Activated naive CD8-positive, alpha-beta T cell treated with anti-CD3 and anti-CD28 coated beads, Interleukin-2, amount 50 U/mL, for 16 hours (primary cell): ENCODE measurements at places on chromosomes 6 and 20.

DNA sequence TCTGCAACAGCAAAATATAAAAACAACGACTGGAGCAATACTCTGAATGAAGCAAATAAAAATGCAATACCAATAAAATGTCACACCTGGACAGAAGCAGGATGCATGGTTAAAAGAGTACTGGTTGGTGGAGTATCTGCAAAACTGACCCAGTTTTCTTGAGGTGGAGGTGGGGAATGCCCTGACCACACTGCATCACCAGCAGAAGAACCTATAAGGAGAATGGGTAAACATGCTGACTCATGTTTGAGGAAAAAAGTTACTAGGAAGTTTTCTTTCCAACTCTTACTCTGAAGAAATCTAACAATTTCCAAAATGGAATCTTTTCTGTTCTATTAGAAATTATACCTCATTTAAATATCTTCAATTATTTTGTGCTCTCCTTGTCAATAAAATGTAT lies 43.6 kb downstream of the REPS1 start:
- no peak for DNase-seq

GRCh38 chr20:59007665-59008511 lies 834 bp upstream of the CTSZ start:
- no peak for DNase-seq

GRCh38 chr6:97231911-97232310 lies 51.1 kb downstream of the MMS22L start:
- DNase-seq: no peak

DNA sequence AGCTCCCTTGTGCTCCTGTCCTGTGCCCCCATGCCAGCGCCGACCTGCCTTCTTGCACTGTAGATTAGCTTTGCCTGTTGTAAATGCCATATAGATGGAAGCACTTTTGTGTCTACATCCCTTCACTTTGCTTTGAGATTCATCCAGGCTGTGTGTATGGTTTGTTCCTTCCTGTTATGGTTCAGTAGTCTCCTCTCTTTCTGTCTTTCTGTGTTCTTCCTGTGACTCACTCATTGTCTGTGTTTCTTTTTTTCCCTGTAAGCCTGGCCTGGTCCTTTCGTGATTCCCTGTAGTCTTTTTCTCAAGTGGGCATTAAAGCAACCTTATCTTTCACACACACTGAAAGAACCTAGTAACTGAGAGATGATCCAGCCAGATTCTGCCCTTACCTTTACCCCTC lies 66.6 kb downstream of the JARID2 start:
- DNase-seq: no peak

DNA sequence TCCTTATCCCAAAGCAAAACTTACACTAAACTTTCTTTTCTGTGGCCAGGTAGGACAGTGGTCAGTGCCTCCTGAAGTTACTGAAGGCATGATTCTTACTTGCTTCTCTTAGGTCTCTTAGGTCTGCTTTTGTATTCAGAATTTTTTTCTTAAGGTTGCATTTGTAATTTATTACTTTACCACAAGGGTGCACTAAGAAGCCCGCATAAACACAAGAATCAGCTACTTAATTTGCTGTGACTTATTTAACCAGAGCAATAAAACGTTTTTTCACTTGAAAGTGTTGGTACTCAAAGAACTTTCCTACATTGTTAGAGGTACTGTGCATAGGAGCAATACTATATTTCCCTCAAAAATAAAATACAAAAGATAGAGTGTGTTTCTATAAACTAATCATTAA lies 75.4 kb upstream of the LAMA2 start:
- no peak for DNase-seq

- no peak for DNase-seq
Measured at GRCh38 chr6:66558189-66558588, 851.2 kb upstream of the EYS start.

- DNase-seq: no peak
Measured at GRCh38 chr6:84066536-84066935, 33.0 kb downstream of the MRAP2 start.

GRCh38 chr6:75157336-75157735 lies 48.5 kb downstream of the COL12A1 start:
- DNase-seq: no peak

GRCh38 chr6:14035071-14035847 lies 82.3 kb upstream of the CD83 start:
- no peak for DNase-seq

DNA sequence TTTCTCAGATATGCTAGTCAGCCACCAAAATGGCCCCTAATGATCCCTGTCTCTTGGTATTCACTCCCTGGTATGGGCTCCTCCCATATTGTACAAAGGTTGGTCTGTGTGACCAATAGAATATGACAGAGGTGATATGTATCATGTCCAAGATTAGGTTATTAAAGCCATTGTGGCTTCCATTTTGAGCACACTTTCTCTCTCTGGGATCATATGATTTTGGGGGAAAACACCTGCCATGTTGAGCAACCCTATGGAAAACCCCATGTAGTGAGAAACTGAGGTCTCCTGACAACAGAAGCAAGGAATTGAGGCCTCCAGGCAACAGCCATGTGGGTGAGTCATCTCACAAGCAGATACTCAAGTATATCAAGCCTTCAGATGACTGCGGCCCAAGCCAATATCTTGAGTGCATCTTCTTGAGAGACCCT lies 7.1 kb upstream of the ZNF318 start:
- DNase-seq: no peak

- no peak for DNase-seq
Measured at GRCh38 chr6:71410681-71411080, 122.1 kb downstream of the OGFRL1 start.

- DNase-seq: no peak
Measured at GRCh38 chr20:11235058-11235457, 561.3 kb upstream of the JAG1 start.

- no peak for DNase-seq
Measured at GRCh38 chr20:18057994-18058349, 256 bp upstream of the OVOL2 start.

GRCh38 chr6:168796106-168796505 lies 355.1 kb downstream of the SMOC2 start:
- DNase-seq: no peak

DNA sequence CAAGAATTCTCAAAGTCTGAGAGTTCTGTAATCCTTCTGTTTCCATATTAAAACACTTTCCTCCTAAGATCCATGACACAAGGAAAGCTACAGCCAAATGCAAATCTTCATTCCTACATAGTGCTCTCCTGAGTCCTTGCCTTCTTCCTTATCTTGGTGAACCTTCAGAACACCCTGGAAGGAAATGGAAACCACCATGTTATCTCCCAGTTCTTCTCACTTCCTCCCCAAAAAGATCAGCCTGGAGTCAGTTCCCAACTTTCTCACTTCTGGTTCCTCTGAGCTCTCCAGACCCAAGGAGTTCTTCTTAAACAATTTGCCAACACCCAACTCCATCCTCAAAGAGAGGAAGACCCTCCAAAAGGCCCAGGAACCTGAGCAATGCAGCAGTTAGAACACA lies 193.3 kb upstream of the CCN2 start:
- DNase-seq: no peak

- no peak for DNase-seq
Measured at GRCh38 chr20:11447371-11448100, 470.2 kb upstream of the BTBD3 start.

- DNase-seq: no peak
Measured at GRCh38 chr6:20696676-20697075, 162.4 kb downstream of the CDKAL1 start.

DNA sequence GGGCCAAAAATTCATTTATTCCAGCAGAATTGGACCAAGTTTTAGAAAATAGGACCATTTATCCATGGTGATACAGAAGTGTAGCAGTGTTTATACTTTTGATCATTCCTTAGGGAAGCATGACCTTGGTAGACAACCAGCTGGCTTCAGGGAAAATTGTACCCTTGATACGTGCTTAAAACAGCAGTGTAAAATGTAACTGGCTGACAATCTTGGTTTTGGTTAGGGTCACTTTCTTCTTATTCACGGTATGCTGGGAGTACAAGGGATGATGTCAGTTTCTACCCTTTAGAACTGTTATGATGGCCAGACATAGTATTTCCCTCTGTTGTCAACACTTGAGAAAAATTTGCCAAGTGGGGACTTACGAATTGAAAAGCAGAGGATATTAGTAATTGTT lies 157.1 kb downstream of the BCKDHB start:
- no peak for DNase-seq

DNA sequence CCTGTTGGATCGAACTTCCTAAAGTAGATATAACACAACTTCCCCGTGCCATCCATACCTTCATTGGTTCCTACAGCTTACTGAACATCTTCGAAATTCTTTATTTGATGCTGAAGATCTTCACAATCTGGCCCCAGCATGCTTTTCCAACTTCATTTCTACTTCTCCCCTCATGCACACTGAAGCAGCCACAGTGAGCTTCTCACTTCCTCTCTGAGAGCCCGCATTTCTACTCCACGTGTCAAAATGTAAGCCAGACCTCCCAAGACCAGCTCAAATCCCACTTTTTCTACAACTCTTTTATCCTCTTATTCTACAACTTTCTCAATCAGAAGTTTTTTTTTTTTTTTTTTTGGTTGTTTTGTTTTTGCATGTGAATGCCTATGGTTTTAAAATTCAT lies 254.7 kb downstream of the GMPR start:
- no peak for DNase-seq

DNA sequence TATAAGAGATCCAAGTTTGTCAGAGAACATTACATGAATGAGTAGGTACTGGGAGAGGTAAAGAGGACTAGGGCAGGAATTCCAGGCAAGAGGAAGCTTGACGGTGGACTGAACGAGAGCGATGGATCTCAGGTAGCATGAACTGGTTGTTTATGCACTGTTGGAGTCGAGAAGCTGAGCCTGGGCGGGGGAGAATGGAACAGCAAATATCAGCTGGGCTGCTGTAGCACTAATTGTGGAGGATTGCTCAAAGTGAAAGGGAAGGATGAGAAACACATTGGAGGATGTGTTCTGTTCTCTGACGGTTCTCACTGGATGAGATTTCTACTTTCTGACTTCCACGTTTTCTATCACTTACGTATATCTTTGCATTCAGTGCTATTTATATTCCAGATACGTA lies 164.2 kb downstream of the PHF3 start:
- DNase-seq: no peak

DNA sequence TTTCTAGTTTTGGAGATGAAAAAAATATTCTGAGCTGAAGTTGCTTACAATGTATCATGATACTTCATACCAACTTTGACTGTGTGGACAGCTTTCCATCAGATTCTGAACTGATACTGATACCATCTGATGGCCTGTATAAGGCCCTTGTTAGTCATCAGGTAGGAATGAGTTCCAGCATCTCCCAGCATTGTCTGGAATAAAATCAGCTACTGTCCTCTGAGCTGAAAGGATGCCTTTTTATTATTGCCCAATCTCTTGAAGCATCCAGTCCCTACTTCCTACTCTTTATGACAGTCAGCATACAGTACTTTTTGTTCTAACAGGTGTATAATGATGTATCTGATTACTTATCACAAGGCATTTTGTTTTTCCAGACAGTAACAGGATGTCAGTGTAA lies 70.6 kb upstream of the EYA4 start:
- DNase-seq: no peak

DNA sequence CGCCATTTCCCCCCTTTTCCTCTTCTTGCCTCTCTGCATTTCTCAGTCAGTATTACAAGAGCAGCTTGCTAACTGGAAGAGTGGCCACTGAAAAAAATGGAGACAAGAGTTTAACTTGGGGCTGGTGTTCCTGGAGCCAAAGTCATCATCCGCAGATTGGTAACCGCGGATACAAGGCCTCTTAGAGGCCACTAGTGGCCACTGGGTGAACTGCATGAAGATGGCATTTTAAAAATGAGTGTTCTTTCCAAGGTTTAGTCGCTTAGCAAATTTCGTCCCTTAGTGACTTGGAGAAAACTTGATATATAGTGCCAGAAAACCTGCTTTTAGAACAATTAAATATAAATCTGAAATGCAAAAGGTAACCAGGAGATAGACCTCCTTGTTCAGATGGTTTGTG lies 4.8 kb downstream of the F13A1 start:
- no peak for DNase-seq

DNA sequence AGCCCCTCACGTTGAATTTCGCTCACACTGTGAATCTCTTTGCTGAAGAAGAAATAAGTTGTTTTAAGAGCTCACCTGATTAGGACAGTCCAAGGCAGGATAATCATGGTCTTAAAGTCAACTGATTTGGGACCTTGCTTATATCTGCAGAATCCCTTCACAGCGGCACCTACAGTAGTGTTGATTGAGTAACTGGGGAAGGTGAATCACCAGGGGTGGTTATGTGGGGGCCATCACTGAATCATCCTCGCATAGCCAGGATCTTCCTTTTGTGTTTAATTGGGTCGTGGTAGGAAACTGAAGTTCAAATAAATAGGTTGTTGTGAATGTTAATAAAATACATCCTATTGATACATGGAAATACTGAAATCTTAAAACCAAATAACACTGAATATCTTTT lies 20.2 kb upstream of the MICA start:
- DNase-seq: no peak

- no peak for DNase-seq
Measured at GRCh38 chr20:40687384-40688128, 1.5 kb downstream of the MAFB start.

GRCh38 chr20:62980380-62980960 lies 26.3 kb downstream of the BHLHE23 start:
- no peak for DNase-seq

DNA sequence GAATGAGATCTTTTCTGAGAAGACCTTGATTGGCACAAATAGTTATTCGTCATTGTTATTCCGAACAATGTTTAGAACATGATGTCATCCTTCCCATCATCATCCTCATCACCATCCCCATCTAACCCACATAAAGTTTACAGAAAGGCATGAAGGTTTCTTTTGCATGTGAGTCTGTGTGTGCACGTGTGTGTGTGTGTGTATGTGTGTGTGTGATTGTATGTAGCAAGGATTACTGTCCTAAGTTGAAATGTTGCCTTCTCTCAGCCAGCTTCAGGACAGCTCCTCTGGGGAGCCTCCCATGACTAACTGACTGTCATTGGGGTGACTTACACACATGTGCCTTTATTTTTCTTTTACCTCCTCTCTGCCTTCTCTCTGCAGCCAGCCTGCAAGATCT lies 113.5 kb downstream of the SLC22A3 start:
- no peak for DNase-seq

- no peak for DNase-seq
Measured at GRCh38 chr6:15879371-15880261, 216.8 kb upstream of the DTNBP1 start.

- DNase-seq: no peak
Measured at GRCh38 chr6:155495011-155495768, 39.6 kb upstream of the NOX3 start.

GRCh38 chr6:27562027-27562410 lies 89.1 kb upstream of the ZNF184 start:
- no peak for DNase-seq

- DNase-seq: no peak
Measured at GRCh38 chr6:131014080-131014776, 48.8 kb downstream of the EPB41L2 start.

- DNase-seq: no peak
Measured at GRCh38 chr20:31642837-31643236, 5.1 kb downstream of the COX4I2 start.

GRCh38 chr6:68087399-68088133 lies 547.5 kb upstream of the ADGRB3 start:
- no peak for DNase-seq
